Hematopoietic multipotent progenitor cell treated with erythropoietin and hydrocortisone succinate and interleukin-3 and kit ligand, for 4 days (in vitro differentiated cells): ENCODE measurements at places on chromosomes 4 and X.
A peak's percentile ranks its signal among the peaks of the same experiment; 100 is the strongest.

GRCh38 chr4:70842761-70843435, 3.2 kb upstream of the GRSF1 start:
- DNase-seq, result no peak

DNA sequence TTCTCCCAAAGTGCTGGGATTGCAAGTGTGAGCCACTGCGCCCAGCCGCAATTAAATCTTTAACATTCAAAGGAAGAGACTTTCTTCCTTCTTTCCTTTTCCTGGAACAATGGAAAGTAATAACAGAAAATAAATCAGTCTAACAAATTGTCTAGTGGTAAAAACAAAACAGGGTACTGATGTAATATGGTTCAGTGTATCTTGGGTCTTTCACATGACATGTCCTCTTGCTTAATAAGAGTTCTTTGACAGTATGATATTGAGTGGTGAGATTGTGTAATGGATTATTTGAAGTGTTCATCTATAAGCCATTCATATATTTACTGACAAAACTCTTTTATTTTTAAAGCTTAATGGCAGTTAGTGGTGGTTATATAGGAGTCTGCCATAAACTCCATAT, 256.6 kb downstream of the SPRY1 start:
- DNase-seq, result no peak

DNA sequence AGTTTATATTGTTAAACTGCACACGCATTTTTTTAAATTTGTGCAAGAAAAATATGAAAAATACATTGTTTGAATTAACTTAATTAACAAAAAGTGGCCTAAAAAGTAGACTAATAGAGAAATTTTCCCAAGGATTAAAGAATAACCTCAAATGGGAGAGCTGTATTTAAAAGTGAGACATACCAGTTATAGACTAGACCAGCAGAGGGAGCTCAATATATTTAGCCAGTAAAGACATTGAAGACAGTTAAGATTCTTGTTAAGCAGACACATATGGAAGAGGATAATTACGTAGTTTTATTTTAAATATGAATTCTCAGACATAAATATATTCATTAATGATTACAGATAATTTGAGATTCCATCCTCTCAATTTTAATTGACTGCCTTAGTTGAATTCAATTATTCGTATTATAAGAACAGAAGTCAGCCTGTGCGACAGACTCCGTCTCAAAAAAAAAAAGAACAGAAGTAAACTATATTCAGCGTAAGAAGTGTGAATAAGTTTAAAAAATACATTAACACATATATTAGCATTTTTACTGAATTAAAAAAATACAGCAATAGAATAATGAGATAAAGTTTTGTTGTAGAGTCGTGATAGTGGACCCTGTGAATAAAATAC, 64.8 kb downstream of the GLRA3 start:
- DNase-seq, result peak; percentile 71

GRCh38 chr4:121927948-121928347, 23.9 kb downstream of the TRPC3 start:
- no peak for DNase-seq

GRCh38 chr4:119735165-119735651, 106.6 kb upstream of the PDE5A start:
- DNase-seq, result no peak

- DNase-seq, result no peak
Observed at GRCh38 chr4:62156205-62156604, 956.1 kb downstream of the ADGRL3 start.

- DNase-seq, result peak; percentile 40
Observed at GRCh38 chrX:149630681-149631233, 835 bp downstream of the TMEM185A start.

DNA sequence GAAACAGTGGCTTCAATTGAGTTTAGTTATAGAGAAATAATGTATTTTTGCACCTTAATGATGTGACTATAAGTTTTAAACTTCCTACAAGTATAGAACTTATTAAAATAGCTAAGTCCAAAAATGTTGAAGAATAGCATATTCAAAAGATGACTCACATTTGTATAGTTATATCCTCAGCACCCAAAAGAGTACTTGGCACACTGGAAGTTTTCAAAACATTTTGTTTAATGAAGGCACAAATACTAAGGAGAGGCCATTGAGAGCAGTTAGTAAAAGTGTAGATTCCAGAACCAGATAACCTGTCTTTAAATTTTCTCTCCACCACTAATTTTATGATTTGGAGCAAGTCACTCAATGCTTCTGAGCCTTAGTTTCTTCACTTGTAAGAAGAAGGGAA, 226.9 kb upstream of the MID1 start:
- no peak for DNase-seq

DNA sequence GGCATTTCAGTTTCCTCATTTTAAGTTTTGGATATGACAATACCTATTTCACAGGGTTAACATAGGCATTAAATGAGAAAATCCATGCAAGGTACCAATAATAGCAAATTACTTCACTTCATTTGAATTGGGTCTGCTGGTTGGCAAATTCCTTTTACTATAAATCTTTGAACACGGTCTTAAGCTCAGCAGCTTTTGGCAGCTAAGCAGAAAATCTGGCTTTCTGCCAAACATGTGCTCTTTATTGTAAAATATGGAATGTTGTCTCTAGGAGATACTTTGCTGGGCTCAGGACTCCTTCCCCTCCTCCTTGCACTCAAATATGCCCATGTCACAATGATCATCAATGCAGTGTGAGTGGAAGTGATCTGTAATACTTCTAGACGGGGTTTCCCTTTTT, 16.8 kb upstream of the DMP1 start:
- DNase-seq, result peak; percentile 10

DNA sequence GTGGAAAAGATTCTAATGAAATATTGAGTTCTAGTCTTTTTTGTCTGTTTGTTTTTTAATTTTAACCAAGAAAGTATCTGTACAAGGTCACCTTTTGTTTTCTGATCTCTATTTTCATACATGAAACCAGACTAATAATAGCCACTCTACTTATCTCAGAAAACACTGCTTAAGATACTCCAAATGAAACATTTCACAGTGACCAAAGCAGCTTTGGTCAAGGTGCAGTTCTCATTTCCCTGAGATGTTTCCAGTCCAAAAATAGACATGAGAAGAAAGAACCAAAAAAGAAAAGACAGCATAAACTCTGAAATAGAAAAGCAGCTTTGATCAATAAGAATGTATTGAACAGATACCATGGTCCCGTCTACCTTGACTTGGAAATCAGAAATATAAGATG, 782.8 kb downstream of the RAB28 start:
- DNase-seq, result no peak

GRCh38 chr4:80107374-80107773, 34.3 kb upstream of the ANTXR2 start:
- no peak for DNase-seq

- no peak for DNase-seq
Observed at GRCh38 chr4:91111556-91111955, 984.4 kb downstream of the CCSER1 start.

DNA sequence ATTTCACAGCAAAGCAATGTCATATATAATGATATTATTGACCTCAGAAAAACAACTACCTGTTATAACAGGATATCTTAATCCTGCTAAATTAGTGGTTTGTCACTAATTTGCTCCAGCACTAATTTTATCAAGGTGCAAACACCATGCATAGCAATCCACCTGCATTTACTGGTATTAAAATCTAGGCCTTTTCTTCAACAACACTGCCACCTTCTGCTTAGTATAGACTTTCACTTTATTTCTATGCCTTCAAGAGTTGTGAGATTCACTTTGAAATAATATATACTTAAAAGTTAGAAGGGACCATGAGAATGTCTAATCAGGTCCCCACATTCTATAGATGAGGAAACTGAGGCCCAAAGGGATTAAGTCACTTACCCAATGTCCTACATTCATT, 82.1 kb upstream of the IQCM start:
- DNase-seq, result peak; percentile 17

- DNase-seq, result peak; percentile 22
Observed at GRCh38 chr4:143023239-143023918, 161.3 kb upstream of the USP38 start.

DNA sequence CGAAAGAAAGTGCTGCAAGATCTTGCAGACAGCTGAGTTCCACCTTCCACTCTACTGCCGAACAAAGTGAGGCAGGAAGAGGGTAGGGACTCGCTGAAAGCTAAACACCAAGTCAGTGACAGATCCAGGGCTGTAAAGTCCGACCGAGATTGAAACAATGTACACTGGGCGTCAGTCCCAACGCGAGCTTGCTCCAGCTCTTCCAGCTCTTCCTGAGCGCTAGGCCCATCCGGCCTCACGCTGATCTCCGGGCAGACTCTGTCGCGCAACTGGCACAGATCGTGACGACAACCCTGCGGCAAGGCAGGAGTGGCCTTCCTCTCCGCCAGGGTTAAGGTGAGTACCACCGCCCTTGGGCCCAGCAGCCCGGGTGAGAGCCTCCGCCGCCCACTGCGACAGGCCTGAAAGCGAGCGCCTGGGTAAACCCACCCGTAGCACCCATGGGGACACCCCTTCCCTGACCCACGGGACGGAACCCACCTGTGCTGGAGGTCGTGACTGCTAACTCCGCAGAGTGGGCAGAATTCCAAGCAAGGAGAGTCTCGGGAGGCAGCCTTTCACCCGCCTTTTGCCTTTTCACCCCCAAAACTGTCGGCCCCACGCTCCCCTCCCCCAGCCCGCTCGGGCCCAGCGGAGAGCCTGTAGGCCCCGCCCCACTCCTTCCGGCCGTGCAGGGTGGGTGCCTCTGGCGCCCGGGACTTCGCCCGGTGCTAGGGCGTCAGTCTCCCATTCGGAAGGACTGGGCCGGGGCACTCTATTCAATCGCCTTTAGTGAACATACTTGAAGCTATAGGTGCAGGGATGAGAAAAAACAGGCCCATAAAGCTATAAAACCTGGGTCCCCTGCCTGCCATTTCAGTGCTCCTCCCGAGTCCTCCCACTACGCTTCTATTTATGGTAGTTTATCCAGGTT, at the start of gene TMLHE:
TSS of gene TMLHE (minus strand) at position 641 of the 913 bp plus-strand sequence. CDS start 67,676 bp downstream, outside the sequence.
- DNase-seq, result peak; percentile 84

GRCh38 chrX:102546828-102547493, 30.4 kb upstream of the TMSB15A start:
- peak; percentile 16 for DNase-seq

GRCh38 chrX:555725-556666, 74.6 kb upstream of the SHOX start:
- DNase-seq, result no peak

DNA sequence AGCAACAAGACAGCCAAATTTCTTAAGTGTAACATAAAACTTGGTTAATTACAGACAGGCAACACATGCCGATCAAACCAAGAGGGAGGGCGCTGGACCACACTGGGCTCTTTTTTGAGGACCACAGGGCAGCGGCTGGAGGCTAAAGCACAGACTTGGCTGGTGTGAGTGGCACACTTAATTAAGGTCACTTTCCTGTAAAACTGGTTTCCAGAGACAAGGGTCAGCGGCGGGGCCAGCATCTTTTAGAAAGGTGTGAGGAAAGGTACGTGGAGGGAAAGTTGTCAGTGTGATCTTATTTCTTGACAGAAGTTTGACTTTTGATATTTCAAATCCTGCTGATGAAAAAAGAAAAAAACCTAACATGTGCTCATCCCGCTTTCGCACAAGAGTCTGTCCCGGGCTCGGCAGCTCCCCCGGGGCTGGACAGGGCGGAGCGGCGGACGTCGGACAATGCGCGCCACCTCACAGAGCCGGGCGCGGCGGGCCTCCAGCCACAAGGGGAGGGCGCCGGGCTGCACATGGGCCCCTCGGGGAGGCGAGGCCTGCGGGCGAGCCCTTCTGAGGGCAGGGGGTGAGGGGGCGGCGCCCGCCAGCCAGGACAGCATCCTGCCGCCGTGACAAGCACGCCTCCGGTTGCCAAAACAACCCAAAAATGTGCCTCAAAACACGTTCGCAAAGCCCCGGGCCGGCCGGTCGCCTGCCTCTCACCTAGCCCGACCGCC, 660 bp upstream of the HSPA4L start:
- no peak for DNase-seq

DNA sequence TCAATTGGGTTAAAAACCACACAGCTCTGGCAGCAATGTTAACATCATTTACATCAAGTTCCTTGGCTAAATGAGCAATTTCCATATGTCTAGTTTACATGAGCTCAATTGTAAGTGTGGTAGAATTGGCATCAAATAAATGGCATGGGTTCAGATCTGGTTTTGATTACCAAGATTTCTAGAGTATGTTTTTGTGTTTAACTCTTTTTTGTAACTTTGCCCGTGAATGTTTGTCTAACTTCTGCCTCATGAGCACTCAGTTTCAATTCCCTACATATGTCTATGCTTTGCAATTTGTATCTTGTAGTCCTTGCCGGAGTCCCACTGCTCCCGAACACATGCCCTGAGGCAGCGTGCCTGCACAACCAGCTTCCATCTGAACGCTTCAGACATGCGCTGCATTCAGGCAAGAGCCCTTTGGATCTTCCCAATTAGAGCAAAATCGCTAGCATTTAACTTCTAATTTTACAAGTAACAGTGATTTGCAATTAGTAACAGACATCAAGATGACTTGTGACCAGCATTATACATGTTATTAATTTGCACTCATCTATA, 644.4 kb downstream of the TRIML1 start:
- no peak for DNase-seq

DNA sequence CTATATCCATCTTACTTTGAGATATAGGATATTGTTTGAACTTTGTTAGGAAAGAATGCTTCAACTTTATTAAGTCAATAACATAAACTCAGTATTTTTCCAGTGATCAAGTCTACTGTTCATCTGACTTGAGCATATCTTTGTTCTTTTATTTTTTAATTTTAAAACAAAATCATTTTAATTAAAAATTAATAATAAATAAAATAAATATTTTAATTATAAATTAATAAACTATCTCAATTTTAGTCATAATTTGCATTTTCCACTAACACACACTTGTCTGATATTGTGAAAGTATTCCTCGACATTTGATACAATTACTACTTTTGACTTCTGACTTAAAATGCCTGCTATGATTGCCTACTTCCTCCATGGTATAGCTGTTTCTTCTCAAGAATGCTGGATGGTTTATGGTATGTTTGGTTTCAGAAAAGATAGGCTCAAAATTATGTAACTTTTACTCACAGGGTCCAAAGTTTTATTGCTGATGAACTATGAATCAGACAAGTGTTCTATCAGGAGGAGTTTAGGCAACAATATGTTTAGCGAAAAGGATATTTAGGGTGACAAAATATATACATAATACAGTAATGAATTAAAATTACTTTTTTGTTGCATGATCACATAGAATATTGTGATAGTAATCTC, 1132.3 kb upstream of the PCDH10 start:
- no peak for DNase-seq

DNA sequence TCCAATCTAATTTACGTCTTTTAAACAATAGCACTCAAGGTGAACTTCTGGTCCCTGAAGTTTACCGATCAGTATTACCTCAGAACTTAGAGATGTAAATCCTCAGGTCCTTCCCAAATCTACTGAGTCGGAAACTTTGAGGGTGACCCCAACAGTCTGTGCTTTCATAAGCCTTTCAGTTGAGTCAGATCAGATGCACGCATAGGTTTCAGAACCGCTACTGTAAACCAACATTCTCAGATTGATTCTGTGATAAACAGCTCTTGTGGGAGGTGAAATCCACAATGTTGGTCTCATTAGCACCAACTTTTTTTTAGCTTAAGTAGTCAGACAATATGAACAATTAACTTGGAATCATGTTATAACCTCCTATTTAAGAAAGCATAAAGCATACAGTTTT, 86.0 kb downstream of the WWC2 start:
- peak; percentile 48 for DNase-seq
